ENCODE measurements at places on chromosomes 5 and 9. TPM values are rescaled to one million over a fixed set of nuclear protein-coding genes. Genes with fewer than 3 reads are reported as not detected.

DNA sequence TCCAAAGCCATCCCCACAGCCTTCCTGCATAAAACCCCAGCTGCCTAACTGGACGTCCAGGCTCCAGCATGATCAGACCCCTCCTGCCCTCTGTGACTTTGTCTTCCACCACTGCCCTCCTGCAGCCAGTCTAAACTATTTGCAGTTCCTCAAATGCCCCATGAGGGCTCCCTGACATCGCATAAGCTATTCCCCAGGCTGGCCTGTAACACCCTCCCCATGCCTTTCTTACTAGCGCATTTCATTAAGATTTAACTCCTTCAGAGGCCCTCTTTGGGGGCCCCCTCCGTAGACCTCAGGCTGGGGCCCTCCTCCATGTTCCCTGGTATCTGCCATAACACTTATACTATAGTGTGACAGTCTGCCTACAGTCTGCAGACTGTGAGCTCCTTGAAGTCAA lies 15.5 kb upstream of the SMIM23 start:
- H3K4me3 ChIP-seq: no peak overlapping the region
- no peaks in the 10 kb centered on the region for H3K36me3 ChIP-seq
- H3K27me3 ChIP-seq: peaks cover 9% of the 10 kb centered on the region
- DNase-seq: no peak
- H3K4me1 ChIP-seq: no peaks in the 10 kb centered on the region

DNA sequence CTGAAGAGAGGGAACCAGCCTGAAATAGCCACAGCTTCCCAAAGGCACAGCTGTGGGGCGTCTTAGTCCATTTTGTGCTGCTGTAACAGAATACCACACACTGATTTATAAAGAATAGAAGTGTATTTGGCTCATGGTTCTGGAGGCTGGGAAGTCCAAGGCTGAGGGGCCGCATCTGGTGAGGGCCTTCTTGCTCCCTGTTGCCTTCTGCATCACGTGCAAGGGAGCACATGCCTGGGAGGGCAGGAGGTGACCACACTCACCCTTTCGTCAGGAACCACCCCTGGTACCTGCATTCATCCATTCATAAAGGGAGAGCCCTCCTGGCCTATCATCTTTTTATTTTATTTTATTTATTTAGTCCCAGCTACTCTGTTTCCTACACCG lies 10.4 kb downstream of the PLPP7 start:
- no peaks in the 10 kb centered on the region for H3K36me3 ChIP-seq
- no peak for DNase-seq
- no peaks in the 10 kb centered on the region for H3K27me3 ChIP-seq
- H3K4me3 ChIP-seq: no peak overlapping the region

GRCh38 chr5:116563736-116564308 lies 10.8 kb downstream of the SEMA6A start:
- no peaks in the 10 kb centered on the region for H3K4me1 ChIP-seq
- DNase-seq: no peak
- H3K4me3 ChIP-seq: no peak overlapping the region
- peaks cover 6% of the 10 kb centered on the region for H3K27me3 ChIP-seq
- H3K36me3 ChIP-seq: no peaks in the 10 kb centered on the region
- no peak overlapping the region for H3K27ac ChIP-seq

- no peak overlapping the region for H3K4me3 ChIP-seq
- DNase-seq: no peak
- no peak overlapping the region for H3K27ac ChIP-seq
- H3K36me3 ChIP-seq: peaks cover 16% of the 10 kb centered on the region
- H3K27me3 ChIP-seq: no peaks in the 10 kb centered on the region
These were observed 1.9 kb downstream of the MAPK9 start for GRCh38 chr5:180289966-180290365.

MYMK gene
- total RNA-seq: not detected

N4BP3 gene
- 3.2 TPM for total RNA-seq
